Mesothelial cell of epicardium (in vitro differentiated cells): ENCODE measurements at places on chromosomes 12 and 14.

- DNase-seq = no peak
These were observed 48.3 kb upstream of the ZFP36L1 start for GRCh38 chr14:68841016-68841809.

GRCh38 chr14:31263485-31264133 is 56.0 kb upstream of the HECTD1 start:
- no peak for DNase-seq

DNA sequence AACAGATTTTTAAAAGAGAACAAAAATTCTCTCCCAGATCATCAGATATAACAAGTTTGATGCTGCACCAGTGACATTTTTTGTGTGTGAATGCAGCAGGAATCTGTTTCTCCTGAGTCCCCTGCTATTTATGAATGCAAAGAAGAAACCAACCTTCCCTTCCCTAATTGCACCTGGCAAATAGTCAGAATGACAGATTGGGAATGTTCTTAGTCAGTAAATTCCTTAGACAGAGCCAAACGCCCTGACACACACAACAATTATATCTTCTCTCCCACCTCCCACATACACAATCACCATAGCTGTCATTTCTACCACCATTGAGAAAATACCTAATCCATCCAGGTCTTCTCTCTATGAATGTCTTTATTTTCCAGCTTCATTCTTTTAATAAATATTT is 174.4 kb downstream of the ALG10B start:
- no peak for DNase-seq

GRCh38 chr12:11839091-11839641 is 189.7 kb downstream of the ETV6 start:
- DNase-seq = no peak

- no peak for DNase-seq
These were observed 319.5 kb upstream of the SFSWAP start for GRCh38 chr12:131391399-131391798.
